ENCODE measurements at places on chromosomes 11 and 22.
A peak's percentile ranks its signal among the peaks of the same experiment; 100 is the strongest.

GRCh38 chr11:69773626-69774353, 1.4 kb downstream of the FGF4 start:
- no peak for DNase-seq

GRCh38 chr11:114604179-114604813, 8.7 kb upstream of the NXPE4 start:
- no peak for DNase-seq

DNA sequence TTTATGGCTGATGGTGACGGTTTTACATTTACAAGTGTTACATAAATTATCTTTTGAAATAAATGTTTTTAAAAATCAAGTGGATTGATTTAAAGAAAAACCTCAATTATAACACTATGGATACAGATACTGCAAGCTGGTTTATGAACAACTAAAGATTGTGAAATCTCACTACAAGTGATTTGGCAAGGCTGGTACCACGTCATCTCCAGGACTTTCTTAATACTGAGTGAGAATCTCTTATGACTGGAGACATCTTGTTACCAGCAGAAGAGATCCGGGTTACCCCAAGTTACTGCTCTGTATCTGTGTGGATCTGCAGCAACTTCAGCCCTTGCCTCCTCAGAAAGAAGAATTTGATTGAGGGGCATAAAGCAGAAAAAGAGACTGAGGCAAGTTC, 452.9 kb downstream of the MN1 start:
- DNase-seq, result peak; percentile 34

DNA sequence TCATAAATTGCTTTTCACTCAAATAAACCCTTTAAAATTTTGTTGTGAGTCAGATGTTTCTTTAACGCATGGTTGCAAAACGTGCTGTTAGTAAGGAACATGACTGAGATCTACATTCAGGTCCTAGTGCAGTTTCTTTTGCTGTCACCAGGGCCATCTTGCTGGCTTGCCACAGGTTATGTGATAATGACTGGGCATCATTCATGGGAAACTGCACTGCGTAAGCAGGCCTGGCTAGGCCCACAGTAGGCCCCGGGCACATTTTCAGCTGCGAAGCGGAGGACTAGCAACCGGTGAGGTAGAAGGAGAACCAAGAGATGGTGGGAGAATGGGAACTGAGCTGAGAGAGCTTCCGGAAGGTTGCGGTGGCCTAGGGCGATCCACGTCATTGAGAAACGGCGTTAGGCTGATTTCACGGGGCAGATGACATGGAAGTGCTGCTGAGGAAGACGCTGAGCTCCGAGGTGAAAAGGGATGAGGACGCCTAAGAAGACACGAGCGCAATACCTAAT, 3.2 kb upstream of the KLHDC7B start:
- DNase-seq, result no peak

GRCh38 chr22:50678218-50678650, 5.6 kb downstream of the SHANK3 start:
- no peak for DNase-seq

- no peak for DNase-seq
Observed at GRCh38 chr11:13667245-13667644, 1.2 kb upstream of the FAR1 start.

DNA sequence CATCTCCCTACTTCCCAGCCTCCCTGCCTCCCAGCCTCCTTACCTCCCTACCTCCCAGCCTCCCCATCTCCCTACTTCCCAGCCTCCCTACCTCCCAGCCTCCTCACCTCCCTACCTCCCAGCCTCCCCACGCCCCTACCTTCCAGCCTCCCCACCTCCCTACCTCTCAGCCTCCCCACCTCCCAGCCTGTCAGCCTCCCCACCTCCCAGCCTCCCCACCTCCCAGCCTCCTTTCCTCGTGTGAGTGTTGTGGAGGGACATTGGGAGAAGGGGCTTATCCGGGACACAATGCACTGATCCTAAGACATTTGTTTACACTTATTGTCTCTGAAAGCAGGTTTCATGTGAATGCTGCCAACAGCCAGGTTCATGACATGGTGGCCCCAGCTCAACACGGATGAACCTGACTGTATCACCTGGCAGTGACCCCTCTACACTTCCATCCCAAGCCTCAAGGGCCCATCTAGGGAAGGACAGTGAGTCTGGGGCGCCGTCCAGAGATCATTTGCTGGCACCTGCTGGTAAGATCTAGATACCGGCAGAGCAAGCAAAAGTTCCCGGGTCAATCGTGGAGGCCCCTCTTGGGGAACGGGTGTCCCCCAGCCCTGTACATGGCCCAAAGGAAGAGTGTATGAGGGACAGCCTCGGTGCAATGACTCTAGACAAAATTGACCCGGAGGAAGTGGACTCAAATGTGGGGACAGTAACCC, 34.5 kb upstream of the TH start:
- DNase-seq, result no peak

GRCh38 chr11:86940122-86940777, 14.9 kb downstream of the FZD4 start:
- no peak for DNase-seq

GRCh38 chr11:109552376-109552775, 130.4 kb downstream of the C11orf87 start:
- DNase-seq, result no peak

GRCh38 chr11:75851203-75851602, 36.2 kb downstream of the UVRAG start:
- peak; percentile 17 for DNase-seq

DNA sequence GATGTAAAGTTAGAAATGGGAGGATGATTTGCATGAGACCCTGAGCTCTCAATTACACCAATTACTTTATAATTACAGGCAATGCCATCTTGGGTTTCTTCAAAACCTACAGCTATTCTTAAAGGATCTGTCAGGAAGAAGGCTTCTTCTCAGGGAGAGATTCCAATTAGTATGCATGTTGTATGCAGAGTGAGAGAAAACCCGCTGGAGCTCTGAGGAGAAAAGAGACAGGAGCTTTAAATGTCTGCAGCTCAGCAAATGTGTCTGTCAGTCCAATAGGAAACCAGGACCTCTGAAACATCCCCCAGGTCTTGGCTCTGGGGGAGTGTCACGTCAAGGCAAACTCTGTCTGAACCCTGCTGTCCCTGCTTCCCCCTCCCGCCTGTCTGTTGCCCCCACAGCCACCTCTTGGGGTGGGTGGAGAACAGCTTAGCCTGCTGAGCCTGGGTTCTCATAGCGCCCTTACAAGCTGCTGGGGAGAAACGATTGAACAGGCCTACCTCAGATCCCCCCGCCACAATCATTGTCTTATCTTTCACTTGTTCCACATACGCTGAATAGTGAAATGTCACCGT, 140.2 kb downstream of the SPATA19 start:
- no peak for DNase-seq

DNA sequence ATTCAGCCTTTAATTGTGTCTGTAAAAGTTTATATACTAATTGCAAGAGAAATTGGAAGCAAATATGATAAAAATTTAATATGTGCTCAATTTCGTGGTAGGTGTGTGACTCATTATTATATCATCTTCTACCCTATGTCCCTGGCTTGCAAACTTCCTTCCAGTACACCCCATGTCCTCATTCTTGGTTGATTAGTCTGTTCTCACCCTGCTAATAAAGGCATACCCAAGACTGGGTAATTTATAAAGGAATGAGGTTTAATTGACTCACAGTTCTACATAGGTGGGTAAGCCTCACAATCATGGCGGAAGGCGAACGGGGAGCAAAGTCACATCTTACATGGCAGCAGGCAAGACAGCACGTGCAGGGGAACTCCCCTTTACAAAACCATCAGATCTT, 11.9 kb downstream of the MRGPRX3 start:
- DNase-seq, result no peak

- DNase-seq, result peak; percentile 26
Observed at GRCh38 chr22:17501679-17502285, 61.5 kb upstream of the SLC25A18 start.

GRCh38 chr11:61516191-61516590, 7.6 kb downstream of the LRRC10B start:
- no peak for DNase-seq

- DNase-seq, result no peak
Observed at GRCh38 chr11:11440144-11440543, 87.1 kb upstream of the CSNK2A3 start.

- no peak for DNase-seq
Observed at GRCh38 chr22:31326877-31327276, 19.3 kb downstream of the PATZ1 start.

DNA sequence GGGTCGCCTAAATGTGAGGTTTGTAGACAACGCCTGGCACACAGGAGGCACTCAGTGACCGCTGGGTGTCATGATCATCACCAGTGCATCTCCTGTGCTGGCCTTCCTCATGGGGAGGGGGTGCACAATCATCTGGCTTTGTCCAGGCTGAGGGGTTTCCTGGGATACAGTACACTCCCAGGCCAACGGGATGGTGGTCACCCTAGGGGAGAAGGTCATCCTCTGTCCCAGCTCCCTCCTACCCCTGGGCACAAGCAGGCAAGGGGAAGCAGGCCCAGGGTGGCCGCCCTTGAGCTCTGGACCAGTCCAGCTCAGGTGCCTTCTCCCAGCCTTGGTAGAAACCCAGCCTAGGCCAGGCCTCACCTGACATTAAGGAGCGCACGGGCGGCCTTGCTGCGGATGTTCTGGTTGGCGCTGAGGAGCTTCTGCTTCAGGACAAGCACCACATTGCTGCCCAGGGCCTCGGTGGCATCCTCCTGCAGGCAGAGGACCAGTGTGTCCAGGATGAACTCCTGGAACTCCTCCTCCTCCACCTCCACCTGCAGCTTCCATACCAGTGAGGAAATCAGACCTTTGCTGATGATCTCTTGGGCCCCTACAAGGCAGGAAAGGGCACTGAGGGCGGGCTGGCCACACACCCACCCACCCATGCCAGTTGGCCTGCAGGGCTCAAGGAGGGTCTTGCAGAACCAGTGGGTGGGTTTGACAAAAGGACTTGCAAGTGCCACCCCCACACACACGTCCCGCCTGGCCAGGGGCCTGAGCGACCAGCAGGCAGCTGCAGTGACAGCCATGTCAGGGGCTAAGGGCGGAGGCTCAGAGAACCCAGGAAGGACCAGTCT, 6.6 kb upstream of the GNAZ start:
- DNase-seq, result no peak

- DNase-seq, result no peak
Observed at GRCh38 chr11:94090401-94090800, 38.2 kb upstream of the PANX1 start.

DNA sequence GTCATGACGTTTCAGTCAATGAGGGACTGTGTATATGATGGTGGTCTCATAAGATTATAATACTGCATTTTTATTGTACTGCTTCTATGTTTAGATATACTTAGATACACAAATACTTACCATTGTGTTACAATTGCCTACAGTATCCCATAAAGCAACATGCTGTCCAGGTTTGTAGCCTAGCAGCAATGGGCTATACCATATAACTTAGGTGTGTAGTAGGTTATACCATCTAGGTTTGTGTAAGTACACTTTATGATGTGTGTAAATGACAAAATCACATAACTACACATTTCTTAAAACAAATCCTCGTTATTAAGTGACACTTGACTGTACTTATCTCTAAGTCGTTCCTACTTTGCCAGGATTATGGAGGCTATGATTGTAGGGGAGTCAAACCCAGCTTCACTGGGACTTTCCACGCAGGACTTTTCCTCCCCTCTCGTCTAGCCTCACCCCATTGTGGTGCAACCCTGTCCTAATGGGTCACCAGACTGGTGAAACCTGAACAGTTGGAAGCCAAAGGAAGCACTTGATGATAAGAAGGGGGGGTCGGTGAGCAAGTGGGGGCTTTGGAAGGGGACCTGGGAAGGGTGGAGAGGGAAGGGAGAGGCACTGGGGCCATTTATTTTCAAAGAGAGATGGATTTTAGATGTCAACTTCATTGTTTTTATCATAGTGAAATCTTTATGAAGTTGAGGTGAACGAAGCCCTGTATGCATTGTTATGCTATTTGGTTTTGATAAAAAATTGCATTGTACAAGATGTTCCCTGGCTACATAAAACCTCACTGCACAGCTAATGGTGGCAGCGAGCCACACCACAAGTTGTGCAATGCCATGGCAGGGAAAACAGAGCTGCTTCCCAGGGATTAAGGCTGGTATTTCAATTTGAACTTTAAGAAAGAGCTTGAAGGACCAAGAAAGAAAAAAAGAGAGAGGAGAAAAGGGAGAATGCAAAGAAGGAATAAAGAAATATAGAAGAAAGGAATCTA, 129.1 kb downstream of the EHF start:
- peak; percentile 53 for DNase-seq

DNA sequence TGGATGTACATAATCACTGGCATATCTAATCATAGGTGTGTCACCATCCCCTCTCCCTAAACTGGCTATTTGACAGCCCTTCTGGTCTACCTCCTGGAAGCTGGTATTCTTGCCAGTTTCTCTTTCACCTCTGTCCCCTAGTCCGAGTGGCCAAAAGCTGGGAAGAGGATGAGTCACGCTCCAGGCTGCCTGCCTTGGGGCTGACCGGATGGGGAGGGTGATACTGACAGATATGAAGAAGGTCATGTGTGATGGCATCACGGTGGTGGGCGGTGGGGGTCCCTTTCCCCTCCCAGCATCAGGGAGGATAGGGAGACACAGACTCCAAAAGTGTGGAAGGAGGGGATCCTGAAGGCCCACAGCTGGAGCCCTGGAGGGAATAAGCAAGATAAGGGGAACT, 4.8 kb downstream of the OAF start:
- DNase-seq, result no peak

DNA sequence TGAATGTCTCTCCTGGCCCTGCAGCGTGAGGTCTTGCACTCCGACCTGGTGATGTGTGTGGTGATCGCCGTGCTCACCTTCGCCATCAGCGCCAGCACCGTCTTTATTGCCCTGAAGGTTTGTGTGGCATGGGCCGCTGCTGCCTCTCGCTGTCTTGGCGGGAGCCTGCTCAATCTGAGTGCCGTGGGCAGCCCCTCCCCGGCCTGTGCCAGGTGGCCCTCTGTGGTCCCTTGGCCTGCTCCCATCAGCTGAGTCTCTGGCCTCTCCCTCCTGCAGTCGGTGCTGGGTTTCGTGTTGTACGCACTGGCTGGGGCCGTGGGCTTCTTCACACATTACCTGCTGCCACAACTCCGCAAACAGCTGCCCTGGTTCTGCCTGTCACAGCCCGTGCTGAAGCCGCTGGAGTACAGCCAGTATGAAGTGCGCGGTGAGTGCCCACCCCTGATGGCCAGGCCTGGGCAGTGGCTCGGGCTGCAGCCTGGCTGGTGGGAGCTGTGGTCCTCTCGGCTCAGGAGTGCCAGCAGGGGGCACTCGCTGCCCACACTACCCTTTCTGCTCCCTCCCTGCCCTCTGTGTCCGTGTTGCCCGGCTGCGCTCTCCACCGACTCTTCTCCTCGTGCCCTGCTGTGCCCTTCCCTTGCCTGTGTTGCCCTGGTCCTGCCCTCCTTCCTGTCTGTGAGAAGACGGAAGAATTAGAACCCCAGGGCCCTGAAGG, 10.2 kb downstream of the PCNX3 start:
- DNase-seq, result no peak

Measured in GM04504 (cell line).